SW480 (cell line): ENCODE measurements at places on chromosomes 4 and X.

DNA sequence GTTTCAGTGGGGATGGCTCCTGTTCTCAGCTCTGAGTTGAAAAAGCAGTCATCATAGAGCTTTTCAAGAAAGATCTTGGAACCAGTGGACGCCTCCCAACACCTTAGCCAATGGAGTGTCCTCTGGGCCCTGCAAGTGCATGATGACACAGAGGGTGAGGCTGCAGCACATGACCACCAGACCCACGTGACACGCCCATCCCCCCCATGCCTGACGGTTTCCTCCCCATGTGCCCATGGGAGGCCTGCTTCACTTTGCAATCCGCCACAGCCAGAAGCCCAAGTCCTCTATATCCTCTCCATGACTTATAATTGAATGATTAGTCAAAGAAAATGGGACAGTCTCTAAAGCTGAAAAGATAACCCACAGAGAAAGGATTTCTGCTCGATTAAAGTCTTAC lies 187.0 kb downstream of the AFAP1 start:
- DNase-seq = no peak

DNA sequence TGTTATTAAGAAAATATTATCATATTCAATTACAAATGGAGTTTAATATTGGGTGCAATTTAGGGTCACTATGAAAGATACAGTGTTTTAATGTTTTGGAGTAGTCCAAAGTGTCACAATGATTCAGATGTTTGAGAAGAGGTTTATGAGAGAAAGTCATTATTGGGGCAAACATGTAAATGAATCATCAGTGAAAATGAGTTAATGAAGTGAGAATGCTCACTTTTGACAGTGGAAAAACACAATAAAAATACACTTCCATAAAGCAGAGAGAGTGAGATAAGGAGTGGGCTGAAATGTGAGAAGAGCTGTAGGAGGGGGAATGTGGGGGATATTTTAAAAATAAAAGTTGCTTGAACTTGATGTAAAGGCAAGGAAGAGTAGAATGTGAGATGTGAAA lies 957.1 kb downstream of the PCDH18 start:
- no peak for DNase-seq

GRCh38 chrX:154761977-154762536 lies 607 bp upstream of the DKC1 start:
- no peak for DNase-seq

- no peak for DNase-seq
These were observed 51.1 kb upstream of the NUDT6 start for GRCh38 chr4:122973465-122973864.

- no peak for DNase-seq
These were observed 667.7 kb upstream of the SLIT2 start for GRCh38 chr4:19583827-19584569.
